ENCODE measurements at places on chromosomes 12 and 14.
A peak's percentile ranks its signal among the peaks of the same experiment; 100 is the strongest.

DNA sequence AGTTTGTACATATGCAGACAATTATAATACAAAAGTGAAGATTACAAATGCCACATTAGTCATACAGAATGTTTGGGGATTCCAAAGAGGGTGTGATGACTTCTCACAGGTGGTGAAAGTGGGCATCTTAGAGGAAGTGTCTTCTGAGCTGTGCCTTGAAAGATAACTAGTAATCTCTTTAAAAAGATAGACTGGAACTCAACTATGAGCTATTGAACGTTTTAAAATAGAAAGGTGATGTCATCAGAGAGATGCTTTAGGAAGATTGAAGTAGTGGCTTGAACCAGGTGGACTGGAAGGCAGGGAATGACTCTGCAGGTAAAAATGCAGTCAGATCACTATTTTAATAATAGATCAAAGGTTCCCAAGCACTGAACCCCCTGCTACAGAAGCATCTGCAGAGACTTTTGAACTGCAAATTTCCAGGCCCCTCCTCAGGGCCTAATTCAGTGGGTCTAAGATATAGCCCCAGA, 50.3 kb downstream of the SYT1 start:
- no peak for DNase-seq

GRCh38 chr12:48986720-48987291, 8.7 kb downstream of the WNT1 start:
- peak; percentile 52 for DNase-seq

DNA sequence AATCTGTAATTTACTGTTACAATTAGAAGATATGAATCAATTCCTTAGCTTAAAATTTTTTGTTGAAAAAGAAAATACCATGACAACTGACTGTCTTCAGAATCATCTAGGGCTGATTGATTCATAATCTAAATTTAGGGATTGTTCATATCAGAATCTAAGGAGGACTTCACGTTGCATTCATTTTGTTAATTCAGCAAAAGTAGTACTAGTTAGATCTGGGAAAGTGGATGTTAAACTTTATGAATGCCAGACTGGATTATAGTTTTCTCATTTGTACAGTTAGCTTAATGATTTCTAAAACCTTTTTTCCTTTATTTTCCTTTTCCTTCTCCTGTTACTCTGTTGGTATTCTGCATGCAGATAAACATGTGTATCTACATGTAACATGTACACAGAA, 135.5 kb downstream of the PDE3A start:
- no peak for DNase-seq

- peak; percentile 55 for DNase-seq
Observed at GRCh38 chr12:10213168-10214135, 775 bp downstream of the GABARAPL1 start.

GRCh38 chr12:24544368-24544767, 404.5 kb downstream of the BCAT1 start:
- no peak for DNase-seq

DNA sequence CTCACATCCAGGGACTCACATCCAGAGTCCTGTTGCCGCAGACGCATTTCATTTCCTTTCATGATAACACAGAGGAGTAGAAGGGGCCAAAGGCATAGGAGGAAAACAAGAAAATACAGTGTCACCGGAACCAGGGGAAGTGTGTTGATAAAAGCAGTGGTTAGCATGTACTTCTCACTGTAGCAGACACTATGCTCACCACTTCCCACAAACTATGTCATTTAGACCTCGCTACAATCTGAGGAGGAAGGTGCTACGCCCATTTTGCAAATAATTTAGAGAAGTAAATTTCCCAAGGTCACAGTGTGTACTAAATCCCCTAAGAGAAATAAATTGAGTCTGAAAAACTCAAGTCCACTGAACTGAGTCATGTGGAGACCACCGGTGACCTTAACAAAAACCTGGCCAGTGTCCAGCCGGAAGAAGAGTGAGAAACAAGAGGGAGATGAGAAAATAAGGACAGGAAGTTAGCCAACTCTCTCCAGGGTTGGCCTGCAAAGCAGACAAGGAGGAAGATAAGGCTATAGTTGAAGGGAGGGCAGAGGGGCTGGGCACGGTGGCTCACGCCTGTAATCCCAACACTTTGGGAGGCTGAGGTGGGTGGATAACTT, 25.8 kb upstream of the TMCC3 start:
- no peak for DNase-seq

DNA sequence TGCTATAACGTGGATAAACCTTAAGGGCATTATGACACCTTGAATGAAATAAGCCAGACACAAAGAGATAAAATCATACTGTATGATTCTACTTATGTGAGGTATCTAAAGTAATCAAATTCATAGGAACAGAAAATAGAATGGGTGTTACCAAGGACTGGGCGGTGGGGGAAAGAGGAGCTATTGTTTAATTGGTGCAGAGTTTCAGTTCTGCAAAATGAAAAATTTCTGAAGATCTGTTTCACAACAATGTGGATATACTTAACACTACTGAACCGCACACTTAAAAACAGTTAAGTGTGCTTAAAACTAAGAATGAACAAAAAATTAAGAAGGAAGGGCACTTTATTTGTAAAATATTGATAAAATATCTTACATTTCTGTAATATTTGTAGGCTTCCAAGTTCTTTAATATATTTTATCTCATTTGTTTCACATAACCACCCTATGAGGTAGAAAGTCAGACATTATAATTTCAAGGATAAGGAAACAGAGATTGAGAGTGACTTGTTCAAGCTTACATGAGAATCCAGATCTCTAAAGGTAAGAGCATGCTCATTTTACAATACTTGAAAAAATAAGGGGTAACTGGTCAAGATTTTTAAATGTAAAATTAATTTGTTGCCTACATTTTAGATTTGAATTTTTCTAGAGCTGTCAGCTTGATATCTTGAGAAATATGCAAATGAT, 14.9 kb downstream of the LTA4H start:
- DNase-seq, result no peak

DNA sequence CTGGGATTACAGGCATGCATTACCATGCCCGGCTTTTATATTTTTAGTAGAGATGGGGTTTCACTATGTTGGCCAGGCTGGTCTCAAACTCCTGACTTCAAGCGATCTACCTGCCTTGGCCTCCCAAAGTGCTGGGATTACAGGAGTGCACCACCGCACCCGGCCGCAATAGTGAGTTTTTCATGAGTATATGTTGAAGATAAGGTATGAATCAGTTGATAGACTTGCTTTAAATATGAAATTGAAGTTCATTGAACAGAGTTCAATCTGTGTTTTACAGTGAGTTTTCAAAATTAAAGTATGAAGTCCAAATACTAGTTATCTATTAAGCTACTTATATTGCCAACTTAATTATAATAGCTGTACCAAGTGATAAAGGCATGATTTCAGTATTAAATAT, 35.1 kb downstream of the SNAPC1 start:
- DNase-seq, result no peak

GRCh38 chr12:113409462-113410124, 5.9 kb upstream of the SDS start:
- DNase-seq, result no peak

DNA sequence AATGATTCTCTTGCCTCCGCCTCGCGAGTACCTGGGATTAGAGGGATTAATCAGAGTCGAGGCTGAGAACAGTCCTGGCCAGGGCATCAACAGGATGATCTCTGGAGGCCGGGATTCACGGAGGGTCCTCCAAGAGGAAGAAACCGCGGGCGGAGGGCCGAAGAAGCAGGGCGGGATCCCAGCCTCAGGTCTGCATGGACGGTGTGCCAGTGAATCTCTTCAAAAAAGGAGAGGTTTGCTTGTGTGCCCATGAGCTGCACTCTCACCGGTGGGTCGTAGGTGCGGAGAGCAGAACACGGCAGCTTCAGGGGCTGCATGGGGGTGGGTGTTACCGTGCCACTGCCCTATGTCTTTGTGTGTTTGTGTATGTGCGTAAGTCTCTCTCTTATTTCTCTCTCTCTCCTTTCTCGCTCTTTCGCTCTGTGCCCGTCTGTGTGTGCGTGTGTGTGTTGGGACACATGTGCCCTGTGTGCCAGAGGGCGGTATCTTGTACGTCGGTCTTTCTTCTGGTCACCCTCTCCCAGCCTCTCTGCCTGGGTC, 768.2 kb upstream of the ALG10B start:
- DNase-seq, result no peak

GRCh38 chr14:99361596-99362215, 89.7 kb upstream of the BCL11B start:
- no peak for DNase-seq

DNA sequence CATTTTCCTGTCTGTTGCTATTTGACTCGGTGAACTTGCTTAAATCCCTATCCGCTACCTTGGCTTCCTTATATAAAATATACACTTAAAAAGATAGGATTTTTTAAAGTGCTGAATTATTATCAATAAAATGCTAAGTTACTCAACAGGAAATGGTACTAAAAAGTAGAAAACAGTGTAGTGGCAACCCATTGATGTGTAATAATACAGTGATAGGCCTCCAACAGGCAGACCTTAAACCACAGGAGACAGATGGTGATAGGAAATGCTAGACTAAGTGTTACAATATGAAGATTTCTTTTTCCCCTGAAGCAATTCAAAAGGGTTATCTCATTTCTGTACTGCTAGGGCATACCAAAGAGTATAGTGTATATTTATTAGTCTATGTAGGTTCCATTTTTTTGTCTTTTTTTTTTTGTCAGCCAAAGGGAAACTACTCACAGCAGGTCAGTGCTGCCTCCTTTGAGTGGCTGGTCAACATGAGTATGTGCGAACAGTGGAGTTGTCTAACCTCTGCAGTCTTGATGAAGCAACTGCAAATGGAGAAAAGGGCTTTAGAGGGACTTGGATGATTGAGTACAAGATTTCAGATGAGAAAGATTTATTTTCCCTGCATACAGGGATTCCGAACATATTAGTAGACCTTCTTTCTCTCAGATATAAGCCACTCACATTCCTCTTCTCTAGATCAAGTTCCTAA, 183.8 kb downstream of the ACSS3 start:
- no peak for DNase-seq

- no peak for DNase-seq
Observed at GRCh38 chr12:57614178-57614947, 3.1 kb downstream of the ARHGEF25 start.

DNA sequence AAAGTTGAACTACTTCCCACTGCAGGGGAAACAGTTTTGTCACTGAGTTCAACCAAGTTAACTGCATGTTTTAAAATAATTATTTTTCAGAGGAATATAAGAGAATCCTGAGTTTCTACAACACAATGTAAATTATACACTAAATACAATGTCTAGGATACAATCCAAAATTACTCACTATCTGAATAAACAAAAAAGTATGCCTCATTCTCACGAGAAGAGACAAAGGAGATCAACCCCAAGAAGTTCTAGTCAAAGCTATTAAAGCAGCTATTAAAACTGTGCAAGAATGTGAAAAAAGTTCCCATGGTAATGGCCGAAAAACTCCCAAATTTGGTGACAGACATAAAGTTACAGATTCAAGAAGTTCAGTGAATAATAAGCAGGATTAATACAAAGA, 8.8 kb upstream of the KCNK13 start:
- DNase-seq, result no peak

DNA sequence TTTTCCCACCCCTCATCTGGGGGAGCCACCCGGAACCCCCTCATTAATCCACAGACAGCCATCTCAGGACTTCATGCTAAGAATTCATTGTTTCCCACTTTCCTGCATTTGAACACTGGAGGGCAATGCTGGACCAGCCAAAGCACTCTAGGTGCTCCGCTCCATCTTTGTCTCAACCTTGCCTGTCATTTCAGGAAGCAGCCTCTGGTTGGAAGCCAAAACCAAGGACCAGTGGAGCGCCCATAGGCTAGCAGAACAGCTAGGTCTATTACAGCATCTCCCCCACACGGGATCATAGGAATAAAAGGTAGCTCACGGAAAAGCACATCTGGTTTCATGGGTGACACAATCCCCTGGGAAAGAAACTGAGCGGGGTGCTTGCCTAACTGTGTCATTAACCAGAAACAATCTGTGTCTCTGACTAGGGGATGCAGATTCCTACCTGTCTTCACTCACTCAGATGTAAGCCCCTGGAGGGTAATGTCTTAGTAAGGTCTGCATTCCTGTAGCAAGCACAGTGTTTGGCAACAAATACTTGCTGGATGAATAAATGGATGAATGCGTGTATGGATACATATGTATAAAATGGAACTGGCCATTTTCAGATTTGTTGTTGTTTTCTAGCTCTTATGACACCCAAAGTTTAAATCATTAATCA, 197.0 kb downstream of the DAD1 start:
- no peak for DNase-seq

- DNase-seq, result no peak
Observed at GRCh38 chr14:103504991-103505565, 17.6 kb downstream of the CKB start.

DNA sequence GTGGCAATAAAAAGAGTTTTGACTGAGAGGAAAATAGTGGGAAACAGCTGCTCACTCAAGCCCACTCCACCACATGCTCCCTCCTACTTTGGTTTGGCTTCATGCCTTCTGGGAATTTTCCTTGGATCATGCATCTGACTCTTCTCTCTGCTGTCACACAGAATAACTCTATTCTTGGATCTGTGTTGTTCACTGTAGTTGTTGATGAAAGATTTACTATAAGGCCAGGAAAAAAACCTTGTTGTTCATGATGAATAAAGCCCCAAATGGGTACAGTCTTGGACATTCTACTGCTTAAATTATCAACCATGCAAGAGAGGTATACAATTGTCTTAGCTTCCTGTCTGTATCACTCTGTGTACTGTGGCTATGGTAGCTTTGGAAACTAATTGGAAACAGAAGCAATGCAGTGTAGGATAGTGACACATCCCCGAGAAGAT, 70.5 kb downstream of the TMX1 start:
- no peak for DNase-seq

- peak; percentile 47 for DNase-seq
Observed at GRCh38 chr12:124036657-124037109, 63.7 kb downstream of the ZNF664 start.

- no peak for DNase-seq
Observed at GRCh38 chr12:51924551-51925319, 17.4 kb downstream of the ACVRL1 start.

DNA sequence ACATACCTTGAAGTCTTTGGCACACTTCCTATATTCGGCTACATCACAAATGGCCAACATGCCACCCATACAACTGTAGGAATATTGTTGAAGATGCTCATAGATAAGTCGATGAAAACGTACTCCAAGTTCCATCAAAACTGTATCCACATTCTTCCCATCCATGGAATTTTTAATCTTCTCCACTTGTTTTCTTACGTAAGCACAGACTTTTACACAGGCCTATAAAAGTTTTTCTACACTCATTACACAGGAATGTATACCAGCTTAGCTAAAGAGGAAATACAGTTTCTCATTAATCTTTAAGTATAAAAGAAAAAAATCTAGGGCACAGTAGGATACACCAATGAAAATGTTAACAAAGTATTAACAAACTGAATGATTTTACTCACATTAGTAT, 59.1 kb downstream of the EXOC5 start:
- no peak for DNase-seq

- no peak for DNase-seq
Observed at GRCh38 chr12:59472273-59472672, 123.6 kb upstream of the SLC16A7 start.

GRCh38 chr12:70648831-70649230, 11.6 kb upstream of the PTPRB start:
- DNase-seq, result no peak

DNA sequence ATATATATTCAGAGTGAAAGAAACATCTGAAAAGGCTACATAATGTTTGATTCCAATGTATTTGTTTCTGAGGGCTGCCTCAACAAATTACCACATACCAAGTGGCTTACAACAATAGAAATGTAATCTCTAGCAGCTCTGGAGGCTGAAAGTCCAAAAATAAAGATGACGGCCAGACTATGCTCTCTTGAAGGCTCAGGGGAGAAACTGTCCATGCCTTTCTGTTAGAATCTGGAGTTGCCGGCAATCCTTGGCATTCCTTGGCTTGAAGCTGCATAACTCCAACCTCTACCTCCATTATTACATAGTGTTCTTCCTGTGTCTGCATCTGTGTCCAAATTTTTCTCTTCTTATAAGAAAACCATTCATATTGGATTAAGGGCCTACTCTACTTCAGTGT, 68.1 kb upstream of the PLEKHG7 start:
- no peak for DNase-seq

Data from NCI-H2081 (cell line).